ENCODE measurements at places on chromosomes 6 and 20.
A peak's percentile ranks its signal among the peaks of the same experiment; 100 is the strongest.

DNA sequence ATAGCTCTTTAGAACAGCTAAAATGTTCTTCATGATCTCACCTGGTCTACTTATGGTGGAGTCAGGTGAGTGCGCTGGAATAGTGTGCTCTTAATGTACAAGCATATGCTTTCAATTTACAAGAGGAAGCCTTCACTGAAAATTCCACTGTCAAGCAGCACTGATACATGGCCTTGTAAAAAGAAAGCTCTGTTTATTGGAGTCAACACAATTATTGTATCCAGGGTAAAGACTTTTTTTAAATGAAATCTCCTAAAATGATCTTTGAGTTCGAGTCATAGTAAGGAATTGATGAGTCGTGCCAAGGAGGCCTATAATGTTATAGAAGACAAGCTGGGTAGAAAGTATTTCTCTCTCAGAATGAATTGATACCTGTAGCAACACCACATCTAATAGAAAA, 41.6 kb upstream of the CARMIL1 start:
- H3K4me3 ChIP-seq, result no peak overlapping the region
- H3K27me3 ChIP-seq, result no peaks in the 10 kb centered on the region
- no peak overlapping the region for H3K27ac ChIP-seq
- no peaks in the 10 kb centered on the region for H3K4me1 ChIP-seq

- H3K4me1 ChIP-seq, result no peaks in the 10 kb centered on the region
- no peaks in the 10 kb centered on the region for H3K36me3 ChIP-seq
- no peak overlapping the region for H3K4me3 ChIP-seq
- H3K27me3 ChIP-seq, result no peaks in the 10 kb centered on the region
- H3K27ac ChIP-seq, result no peak overlapping the region
These were observed 74.0 kb upstream of the PIM1 start for GRCh38 chr6:37095997-37096396.

DNA sequence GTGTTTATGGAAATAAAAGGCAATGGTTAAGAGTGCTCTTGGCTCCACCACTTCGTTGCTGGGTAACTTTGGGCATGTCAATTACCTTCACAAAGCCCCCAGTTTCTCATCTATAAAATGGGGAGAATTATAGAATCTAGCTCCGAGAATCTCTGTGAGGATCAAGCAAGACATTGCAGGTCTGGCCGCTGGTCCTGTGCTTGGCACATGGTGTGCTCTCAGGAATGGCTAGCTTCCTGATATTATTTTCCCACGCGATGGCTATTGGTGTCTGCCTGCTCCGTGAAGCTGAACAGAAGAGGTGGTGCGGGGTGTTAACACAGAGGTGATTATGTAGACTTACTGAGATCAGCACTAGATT, 57.0 kb downstream of the NOX3 start:
- no peaks in the 10 kb centered on the region for H3K36me3 ChIP-seq
- H3K4me3 ChIP-seq, result no peak overlapping the region
- no peak for ATAC-seq
- H3K27ac ChIP-seq, result no peak overlapping the region

- H3K27ac ChIP-seq, result peak overlapping the region; percentile 87
- peak; percentile 82 for ATAC-seq
- peak overlapping the region; percentile 77 for H3K4me3 ChIP-seq
- H3K36me3 ChIP-seq, result peaks cover 9% of the 10 kb centered on the region
- peaks cover 22% of the 10 kb centered on the region for H3K27me3 ChIP-seq
These were observed 2.0 kb upstream of the KCNB1 start for GRCh38 chr20:49484180-49485140.

GRCh38 chr6:25950297-25950696, 12.3 kb upstream of the TRIM38 start:
- no peak overlapping the region for H3K27ac ChIP-seq
- peaks cover 18% of the 10 kb centered on the region for H3K27me3 ChIP-seq
- no peaks in the 10 kb centered on the region for H3K36me3 ChIP-seq
- no peak for ATAC-seq
- no peaks in the 10 kb centered on the region for H3K4me1 ChIP-seq

GRCh38 chr6:26103141-26103769, 16.0 kb downstream of the HFE start:
- no peaks in the 10 kb centered on the region for H3K27me3 ChIP-seq
- H3K4me1 ChIP-seq, result no peaks in the 10 kb centered on the region
- H3K27ac ChIP-seq, result peak overlapping the region; percentile 85

DNA sequence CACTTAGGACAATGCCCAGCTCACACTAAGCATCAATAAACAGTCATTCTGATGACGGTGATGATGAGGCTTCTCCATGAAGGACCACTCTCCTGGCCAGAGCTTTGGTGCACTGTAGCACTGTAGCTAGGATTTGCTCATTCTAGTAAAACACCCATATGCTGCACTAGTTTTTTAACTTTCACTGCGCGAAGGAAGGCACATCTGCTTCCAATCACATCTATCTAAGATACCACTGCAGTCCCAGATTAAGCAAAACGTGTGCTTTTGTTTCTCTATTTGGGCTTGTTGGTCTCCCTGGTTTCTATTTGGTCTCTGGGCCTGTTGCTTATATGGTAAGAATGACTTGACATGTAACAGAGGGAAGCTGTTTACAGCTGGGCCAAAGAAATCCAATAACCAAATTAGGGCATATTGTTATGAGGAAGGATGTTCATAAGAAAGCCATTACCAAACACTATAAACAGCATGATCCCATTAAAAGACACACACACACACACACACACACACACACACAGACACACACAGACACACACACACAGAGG, 62.4 kb downstream of the FAM229B start:
- no peaks in the 10 kb centered on the region for H3K27me3 ChIP-seq
- peaks cover 39% of the 10 kb centered on the region for H3K4me1 ChIP-seq
- H3K36me3 ChIP-seq, result peaks cover 73% of the 10 kb centered on the region
- peak overlapping the region; percentile 74 for H3K27ac ChIP-seq
- H3K4me3 ChIP-seq, result no peak overlapping the region
- ATAC-seq, result peak; percentile 74

- H3K4me3 ChIP-seq, result no peak overlapping the region
- no peaks in the 10 kb centered on the region for H3K36me3 ChIP-seq
- no peaks in the 10 kb centered on the region for H3K4me1 ChIP-seq
- peaks cover 14% of the 10 kb centered on the region for H3K27me3 ChIP-seq
- no peak overlapping the region for H3K27ac ChIP-seq
These were observed 20.7 kb downstream of the CGA start for GRCh38 chr6:87074101-87074621.

GRCh38 chr6:119880840-119881239, 531.3 kb upstream of the MAN1A1 start:
- H3K27ac ChIP-seq, result no peak overlapping the region
- no peaks in the 10 kb centered on the region for H3K4me1 ChIP-seq
- no peaks in the 10 kb centered on the region for H3K36me3 ChIP-seq
- no peaks in the 10 kb centered on the region for H3K27me3 ChIP-seq
- no peak for ATAC-seq

DNA sequence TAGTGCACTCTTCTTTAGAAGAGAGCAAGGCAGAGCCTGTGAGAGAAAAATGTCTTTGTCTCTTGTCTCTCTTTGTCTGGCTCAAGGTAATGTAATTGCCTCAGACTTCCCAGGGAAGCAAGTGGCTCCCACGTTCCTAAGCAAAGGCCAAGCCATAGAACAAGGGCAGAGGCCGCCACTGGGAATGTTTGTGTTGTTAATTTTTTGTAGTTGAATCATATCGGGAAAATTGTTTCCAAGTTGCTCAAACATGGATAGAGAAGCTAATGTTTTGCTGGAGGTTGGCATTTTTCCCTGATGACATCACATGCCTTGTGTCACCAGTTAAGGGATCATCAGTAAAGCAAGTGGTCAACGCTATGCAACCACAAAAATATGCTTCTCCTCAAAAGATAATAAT, 211.5 kb upstream of the FOXA2 start:
- peaks cover 8% of the 10 kb centered on the region for H3K27me3 ChIP-seq
- peak; percentile 85 for ATAC-seq
- peak overlapping the region; percentile 58 for H3K27ac ChIP-seq

DNA sequence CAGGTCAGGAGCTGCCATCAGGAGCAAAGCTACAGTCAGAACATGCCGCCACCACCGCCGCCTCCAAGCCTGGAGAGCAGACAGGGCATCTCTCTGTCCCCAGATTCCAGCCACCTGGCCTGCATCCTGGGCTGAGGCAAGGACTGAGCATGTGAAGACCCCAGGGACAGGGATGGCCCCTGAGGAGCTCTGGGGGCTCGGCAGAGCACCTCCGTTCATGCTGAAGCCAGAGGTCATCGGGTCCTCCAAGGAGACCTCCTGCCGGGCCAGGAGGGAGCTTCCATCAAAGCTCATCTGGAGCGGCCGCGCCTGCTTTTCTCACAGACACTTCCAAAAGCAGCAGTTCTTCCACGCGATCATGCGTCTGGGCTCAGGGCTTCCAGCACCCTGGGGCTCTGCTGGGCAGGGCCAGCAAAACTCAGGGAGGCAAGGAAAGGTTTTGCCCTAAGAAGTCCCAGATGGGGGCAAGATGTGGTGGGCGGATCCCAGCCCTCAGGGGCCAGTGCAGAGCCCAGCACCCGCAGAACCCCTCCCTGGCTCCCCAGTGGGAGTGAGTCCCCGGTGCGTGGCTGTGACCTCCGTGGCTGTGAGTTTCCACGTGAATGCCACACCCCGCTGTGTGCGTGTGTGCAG, 138.4 kb downstream of the TAF4 start:
- no peaks in the 10 kb centered on the region for H3K4me1 ChIP-seq
- no peak overlapping the region for H3K4me3 ChIP-seq
- no peak for ATAC-seq
- H3K36me3 ChIP-seq, result no peaks in the 10 kb centered on the region
- no peak overlapping the region for H3K27ac ChIP-seq

DNA sequence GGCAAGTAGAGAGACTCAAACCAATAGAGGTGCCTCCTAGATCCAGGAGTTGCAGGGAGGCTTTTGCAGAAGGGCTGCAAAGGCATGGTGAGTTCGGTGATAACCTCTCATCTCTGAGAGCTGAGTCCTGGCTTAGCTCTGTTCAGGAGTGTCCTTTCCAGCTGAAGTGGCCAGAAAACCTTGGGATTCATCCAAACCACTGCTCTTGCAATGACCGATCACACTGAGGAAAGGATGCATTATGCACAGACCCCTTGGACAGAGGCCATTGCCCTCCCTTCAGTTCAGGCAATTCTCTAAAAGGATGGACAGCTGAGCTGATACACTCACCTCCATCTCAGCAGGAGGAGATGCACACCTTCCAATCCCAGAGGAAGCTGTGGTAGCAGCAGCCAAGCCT, 158.8 kb upstream of the ENPP5 start:
- ATAC-seq, result no peak
- H3K27me3 ChIP-seq, result no peaks in the 10 kb centered on the region
- H3K4me1 ChIP-seq, result peaks cover 58% of the 10 kb centered on the region
- no peaks in the 10 kb centered on the region for H3K36me3 ChIP-seq

- H3K4me1 ChIP-seq, result peaks cover 24% of the 10 kb centered on the region
- H3K27me3 ChIP-seq, result no peaks in the 10 kb centered on the region
- H3K27ac ChIP-seq, result peak overlapping the region; percentile 76
- ATAC-seq, result peak; percentile 83
These were observed 27.7 kb upstream of the LAMA4 start for GRCh38 chr6:112281821-112282615.

DNA sequence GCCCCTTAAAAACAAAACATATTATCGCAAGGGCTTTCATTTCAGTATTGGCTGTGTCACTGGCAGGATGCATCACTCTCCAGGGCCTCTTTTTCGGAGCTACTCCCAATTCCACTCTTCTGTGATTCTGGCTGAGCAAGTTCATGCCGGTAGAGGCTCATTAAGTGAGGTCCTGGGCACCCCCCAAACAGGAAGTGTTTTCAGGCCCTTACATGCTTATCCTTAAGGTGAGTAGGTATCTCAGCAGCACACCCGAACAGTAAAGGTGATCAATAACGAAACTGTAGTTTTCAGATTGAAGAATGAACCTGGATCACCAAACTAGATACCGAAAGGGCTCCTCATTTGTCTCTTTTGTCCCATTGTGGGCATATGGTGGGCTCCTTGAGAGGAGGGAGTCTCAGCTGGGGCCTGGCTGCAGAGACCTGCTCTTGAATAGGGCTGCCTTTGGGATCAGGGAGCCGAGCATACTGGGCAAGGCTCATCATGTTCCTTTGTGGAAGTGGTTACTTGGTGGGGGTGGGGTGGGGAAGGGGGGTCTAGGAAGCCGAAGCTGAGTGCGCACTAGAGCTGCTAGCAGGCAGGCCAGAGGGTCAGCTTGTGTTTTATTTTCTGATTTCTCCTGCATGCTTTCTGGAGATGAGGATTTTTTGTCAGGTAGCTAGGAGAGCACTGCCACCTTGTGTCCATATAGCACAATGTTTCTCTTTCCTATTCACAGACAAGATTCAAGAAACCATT, 65.2 kb downstream of the CDS2 start:
- H3K4me1 ChIP-seq, result peaks cover 7% of the 10 kb centered on the region
- peak overlapping the region; percentile 78 for H3K27ac ChIP-seq
- no peaks in the 10 kb centered on the region for H3K27me3 ChIP-seq
- ATAC-seq, result peak; percentile 75
- H3K36me3 ChIP-seq, result no peaks in the 10 kb centered on the region

DNA sequence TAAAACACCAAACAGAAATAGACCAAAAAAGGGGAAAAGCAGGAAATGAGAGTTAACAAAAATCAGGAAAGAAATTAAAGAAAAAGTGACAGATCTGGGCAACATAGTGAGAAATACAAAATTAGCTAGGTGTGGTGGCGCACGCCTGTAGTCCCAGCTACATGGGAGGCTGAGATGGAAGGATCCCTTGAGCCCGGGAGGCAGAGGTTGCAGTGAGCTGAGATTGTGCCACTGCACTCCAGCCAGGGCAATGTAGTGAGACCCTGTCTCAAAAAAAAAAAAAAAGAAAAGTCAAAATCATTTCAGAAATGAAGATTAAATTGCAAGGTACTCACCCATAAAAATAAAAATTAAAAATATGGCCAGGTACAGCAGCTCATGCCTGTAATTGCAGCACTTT, 13.0 kb upstream of the GRM4 start:
- H3K4me3 ChIP-seq, result no peak overlapping the region
- H3K4me1 ChIP-seq, result peaks cover 6% of the 10 kb centered on the region
- no peak overlapping the region for H3K27ac ChIP-seq

DNA sequence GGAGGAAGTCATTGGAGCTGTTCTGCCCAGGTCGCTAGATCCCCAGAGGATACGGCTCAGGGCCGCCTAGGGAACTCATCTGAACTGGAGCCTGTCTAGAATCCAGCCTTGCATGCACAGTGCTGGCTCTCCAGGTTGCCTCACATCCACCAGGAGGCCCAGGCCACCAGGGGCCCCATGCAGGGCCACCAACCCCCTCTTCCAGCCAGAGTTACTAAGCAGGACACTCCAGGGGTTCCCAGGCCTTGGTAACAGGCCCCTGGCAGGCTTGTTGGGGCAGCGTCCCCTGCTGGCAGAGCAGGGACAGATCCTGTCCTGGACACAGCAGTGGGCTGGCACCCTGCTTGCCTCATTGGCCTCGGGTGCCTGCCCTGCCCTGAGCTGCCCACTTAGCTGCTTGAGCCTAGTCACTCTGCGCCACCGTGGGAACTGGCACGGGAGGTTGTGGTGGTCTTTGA, 35.3 kb downstream of the EFCAB8 start:
- H3K36me3 ChIP-seq, result no peaks in the 10 kb centered on the region
- no peak overlapping the region for H3K27ac ChIP-seq
- no peak overlapping the region for H3K4me3 ChIP-seq

DNA sequence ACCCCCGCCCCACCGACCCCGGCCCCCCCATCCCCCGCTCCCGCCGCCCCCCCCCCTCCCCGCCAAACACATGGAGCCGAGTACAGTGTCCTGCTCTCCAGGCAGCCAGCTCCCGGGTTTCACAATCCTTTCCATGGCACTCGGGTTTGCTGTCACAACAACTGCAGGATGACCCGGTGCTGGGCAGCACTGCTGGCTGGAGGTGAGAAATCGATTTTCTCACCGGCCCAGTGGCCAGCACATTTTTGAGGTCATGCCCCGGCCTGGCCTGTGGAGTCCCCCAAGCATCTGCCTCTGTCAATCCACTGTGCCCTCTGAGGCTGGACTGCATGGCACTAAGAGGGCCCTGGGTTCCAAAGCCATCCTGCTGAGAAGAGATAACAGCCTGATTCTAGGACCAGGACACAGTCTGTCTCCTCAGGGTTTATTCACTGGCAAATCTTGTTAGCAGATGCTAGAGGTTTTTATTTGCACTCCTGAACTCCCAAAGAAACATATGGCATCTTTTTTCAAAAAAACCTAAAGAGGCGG, 129.5 kb downstream of the NFATC2 start:
- peaks cover 13% of the 10 kb centered on the region for H3K4me1 ChIP-seq
- H3K36me3 ChIP-seq, result no peaks in the 10 kb centered on the region
- no peak overlapping the region for H3K4me3 ChIP-seq
